Myometrial cell (primary cell): ENCODE measurements at places on chromosomes 7 and 10. TPM values are rescaled to one million over a fixed set of nuclear protein-coding genes. Genes with fewer than 3 reads are reported as not detected.

PNLIPRP2 gene
- total RNA-seq = not detected in 2 replicates

DRGX gene
- not detected in 2 replicates for total RNA-seq

HOXA13 gene
- total RNA-seq = 11.0 and 18.8 TPM in 2 replicates

ATOH7 gene
- total RNA-seq = not detected in 2 replicates
